ENCODE measurements at places on chromosomes 11 and 22.
A peak's percentile ranks its signal among the peaks of the same experiment; 100 is the strongest.

- DNase-seq = no peak
Measured at GRCh38 chr11:134736251-134736947, 324.4 kb upstream of the B3GAT1 start.

GRCh38 chr22:31346733-31347250, 646 bp upstream of the PATZ1 start:
- peak; percentile 45 for DNase-seq

DNA sequence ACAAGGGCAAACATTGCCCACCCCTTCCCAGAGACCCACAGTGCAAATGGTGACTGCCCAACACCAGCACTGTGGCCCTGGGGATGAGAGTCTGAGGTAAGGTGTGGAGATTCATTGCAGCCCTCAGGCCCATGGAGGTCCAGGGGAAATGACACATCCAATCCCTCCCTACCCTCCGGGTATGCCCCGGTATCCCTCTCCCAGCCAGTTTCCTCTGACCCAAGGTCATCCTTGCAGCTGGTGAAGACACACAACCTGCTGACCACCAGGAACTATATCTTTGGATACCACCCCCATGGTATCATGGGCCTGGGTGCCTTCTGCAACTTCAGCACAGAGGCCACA, 18.9 kb upstream of the UVRAG start:
- DNase-seq = no peak

GRCh38 chr22:17250380-17251082, 31.3 kb upstream of the ADA2 start:
- no peak for DNase-seq

GRCh38 chr11:106276859-106277436, 199.5 kb downstream of the AASDHPPT start:
- DNase-seq = no peak

DNA sequence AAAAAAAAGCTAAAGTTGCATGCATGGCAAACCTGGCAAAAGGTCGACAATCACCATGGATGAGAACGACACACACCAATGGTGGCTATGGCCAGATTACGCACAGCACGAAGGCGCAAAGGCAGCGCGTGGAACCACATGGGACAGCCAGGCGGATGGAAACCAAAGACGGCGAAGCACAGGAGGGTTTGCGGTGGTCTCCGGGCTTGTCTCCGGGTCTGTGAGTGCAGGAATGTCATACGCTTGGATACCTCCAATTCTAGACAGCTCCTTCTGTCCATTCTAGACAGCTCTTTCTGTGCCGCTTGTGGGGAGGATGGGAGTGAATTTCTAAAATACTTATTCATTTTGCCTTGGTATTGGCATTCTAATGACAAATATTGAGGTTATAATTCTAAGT, 685.4 kb downstream of the BRD1 start:
- DNase-seq = no peak

GRCh38 chr22:47476231-47476630, 713.8 kb downstream of the TBC1D22A start:
- no peak for DNase-seq

DNA sequence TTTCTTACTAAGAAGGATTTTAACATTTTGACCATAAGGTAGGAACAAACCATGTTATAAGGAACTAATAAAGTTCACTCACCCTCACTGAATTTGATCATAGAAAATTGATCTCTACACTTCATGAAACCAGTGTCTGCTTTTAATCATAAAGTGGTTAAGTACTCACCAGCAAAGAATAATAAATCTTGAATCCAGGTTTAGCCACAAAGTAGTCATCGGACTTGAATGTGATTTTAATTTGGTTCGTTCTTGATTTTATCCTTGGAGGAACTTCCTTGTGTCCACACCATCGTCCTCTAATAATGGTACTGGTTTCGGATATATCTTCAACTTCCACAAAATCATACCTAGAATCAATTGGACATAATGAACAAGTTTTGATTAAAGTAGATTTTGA, 40.5 kb upstream of the DDI1 start:
- DNase-seq = no peak

DNA sequence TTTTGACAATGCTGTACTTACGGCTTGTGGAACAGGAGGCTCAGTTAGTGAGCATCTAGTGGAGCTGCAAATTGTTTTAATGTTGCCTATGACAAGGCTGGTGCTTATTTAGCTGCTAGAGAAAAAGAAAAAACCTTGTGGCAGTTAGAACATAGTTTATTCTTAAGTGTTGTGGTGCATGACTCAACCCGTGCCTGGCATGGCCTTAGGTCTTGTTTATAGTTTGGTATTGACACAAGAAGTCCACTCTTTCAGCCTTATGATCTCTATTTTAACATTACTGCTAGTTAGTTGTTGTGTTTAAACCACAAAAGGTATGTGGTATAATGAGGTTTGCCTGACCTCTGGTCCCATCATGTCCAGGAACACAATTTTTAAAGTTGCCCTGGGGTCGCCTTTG, 744.6 kb downstream of the FAM181B start:
- DNase-seq = no peak

GRCh38 chr11:100716838-100717237, 29.8 kb downstream of the ARHGAP42 start:
- no peak for DNase-seq

DNA sequence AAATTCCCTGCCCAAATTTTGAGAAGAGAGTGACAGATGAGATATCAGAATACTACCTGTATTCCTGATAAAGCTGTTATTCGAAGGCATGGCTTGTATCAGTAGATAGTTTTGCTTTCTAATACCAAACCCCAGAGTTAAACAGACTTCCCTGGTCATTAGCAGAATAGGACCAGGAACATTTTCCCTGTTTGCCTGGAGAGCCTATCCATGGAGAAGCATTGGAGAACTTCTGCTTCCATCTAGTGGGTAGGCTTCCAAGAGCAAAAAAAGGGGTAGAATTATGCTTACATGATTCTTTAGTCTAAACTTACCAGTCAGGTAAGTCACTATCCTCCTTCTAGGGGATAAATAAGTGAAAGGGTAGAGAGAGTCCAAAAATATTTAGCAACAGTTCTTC, 14.2 kb downstream of the PDE3B start:
- DNase-seq = no peak

DNA sequence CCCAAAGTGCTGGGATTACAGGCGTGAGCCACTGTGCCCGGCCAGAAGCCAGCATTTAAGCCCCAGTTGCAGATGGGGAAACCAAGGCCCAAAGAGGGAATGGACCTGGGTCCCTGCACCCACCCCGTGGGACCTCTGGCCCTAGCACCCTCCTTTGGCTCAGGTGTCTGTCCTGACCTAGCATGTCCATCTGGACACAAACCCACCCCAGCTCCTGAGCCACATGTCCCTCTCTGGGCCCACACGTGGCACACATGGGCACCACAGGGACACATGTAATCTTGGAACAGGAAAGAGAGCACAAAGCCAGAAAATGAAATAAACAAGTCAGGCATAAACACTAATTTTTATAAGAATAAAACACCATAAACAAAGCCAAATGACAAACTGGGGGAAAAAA, 9.6 kb downstream of the GGT5 start:
- DNase-seq = no peak

DNA sequence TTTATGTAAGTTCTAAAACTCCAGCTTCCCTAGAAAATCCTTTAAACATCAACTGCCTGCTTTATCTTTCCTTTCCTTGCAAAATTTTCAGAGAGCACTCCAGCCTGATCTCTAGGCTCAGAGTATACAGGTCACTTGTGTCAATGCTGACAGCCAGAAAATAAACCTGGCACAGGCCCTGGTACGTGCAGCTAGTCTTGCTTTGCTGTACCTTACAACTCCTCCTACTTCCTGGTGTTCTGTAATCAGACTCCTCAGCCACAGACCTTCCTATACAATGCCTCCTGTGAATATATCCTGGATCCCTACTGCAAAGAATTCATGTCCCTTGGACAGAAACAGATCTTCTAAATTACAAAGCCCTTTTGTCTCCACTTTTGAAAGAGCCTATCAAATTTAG, 24.2 kb upstream of the TMEM123 start:
- DNase-seq = no peak

DNA sequence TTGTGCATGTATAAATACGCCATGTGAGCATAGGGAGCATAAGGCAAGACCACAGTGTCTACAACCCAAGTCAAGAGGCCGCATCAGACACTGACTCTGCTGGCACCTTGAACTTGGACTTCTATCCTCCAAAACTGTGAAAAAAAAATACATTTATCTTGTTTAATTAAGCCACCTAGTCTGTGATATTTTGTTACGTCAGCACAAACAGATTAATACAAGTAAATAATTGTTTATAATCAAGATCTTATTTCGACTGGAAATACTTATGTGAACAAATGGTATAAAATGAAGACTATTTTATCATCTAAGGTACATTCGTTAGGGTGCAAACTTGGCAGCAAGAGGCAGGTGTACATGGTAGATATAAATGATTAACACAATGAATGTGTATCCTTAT, 599.3 kb upstream of the LRRC4C start:
- no peak for DNase-seq

DNA sequence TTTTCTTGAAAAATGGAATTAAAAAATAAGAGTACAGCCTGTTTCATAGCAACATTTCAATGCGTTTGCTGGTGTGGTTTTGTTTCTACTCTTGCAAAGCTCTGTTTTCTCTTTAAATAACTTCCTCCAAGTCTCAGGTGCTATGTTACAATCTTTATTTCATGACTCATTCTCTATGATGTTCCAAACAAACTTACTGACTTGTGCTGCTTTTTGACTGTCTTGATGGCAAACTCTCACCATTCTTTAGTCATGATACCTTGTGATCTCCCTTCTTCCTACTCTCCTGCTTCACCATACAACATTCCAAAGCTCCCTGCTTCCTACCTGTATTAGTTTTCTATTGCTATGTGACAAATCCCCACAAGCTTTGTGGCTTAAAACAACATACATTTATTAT, 166.1 kb downstream of the C11orf91 start:
- DNase-seq = no peak

DNA sequence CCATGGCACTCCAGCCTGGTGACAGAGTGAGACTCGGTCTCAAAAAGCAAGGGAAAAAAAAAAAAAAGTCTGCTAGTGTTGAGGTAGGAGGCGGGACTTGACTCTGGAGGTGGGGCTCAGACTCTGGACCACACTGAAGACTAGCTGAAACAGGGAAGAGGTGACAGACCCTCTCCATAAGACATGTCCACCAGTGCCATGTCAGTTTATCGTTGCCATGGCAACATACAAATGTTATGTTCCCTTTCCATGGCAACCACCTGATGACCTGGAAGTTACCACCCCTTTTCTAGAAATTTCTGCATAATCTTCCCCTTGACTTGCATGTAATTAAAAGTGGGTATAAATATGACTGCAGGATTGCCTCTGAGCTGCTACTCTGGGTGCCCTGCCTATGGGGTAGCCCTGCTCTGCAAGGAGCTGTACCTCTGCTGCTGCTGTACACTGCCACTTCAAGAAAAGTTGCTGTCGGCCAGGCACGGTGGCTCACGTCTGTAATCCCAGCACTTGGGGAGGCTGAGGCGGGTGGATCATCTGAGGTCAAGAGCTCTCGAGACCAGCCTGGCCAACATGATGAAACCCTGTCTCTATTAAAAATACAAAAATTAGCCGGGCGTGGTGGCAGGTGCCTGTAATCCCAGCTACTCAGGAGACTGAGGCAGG, 55.1 kb downstream of the KIAA1671 start:
- no peak for DNase-seq

GRCh38 chr22:16131918-16132317, 442.1 kb downstream of the POTEH start:
- no peak for DNase-seq

GRCh38 chr11:67351275-67352005, 1.9 kb downstream of the POLD4 start:
- DNase-seq = peak; percentile 36

GRCh38 chr11:26974069-26974783, 19.7 kb upstream of the FIBIN start:
- no peak for DNase-seq

DNA sequence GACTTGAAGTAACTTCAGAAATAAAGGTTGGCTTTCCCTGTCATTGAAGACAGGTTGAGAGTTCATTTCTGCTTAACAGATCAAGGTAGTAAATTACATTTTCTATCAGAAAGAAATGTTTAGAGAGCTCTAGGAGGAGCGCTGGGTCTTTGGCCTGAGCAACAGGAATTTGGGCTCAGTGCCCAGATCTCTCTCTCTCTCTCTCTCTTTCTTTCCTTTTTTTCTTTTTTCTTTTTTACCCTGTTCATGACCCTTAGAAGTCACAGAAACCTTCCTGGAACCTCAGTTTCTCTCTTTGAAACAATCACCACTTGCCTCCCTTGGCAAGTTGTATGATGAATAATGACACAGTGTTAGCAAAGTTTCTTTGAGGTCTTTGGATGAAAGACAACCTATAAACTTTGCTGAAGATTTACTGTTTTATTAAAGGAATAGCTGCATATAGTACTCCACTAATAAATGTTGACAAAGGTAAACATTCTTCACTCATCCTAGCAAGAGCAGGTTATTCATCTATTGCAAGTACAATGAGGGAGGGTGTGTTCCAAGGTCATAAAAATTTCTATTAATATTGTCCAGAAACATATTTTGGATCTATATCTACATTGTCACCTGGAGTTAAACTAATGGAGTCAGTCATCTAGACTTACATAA, 35.5 kb upstream of the RASSF10 start:
- DNase-seq = no peak

DNA sequence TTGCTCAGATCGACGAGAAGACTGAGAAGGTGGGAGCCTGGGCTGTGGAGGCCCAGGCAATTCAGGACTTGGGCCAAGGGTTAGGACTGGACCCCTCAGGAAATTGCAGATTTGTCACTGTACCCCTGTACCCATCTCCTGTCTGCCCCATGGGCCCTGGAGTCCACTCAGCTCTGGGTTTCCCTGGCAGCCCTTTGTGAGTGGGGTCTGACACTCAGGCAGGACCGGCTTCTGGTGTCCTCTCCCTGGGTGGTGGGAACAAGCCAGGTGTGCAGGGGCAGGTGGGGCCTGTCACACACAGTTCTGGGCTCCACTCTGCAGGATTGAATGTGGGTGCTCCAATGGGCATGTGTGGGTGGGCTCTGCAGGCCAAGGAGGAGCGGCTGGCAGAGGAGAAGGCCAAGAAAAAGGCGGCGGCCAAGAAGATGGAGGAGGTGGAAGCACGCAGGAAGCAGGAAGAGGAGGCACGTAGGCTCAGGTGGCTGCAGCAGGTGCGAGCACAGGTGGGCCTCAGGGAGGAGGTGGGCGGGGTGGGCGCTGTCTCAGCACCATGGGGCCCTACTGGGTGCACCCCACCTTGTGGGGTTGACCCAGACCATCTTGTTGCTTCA, 21.6 kb downstream of the INCENP start:
- no peak for DNase-seq

DNA sequence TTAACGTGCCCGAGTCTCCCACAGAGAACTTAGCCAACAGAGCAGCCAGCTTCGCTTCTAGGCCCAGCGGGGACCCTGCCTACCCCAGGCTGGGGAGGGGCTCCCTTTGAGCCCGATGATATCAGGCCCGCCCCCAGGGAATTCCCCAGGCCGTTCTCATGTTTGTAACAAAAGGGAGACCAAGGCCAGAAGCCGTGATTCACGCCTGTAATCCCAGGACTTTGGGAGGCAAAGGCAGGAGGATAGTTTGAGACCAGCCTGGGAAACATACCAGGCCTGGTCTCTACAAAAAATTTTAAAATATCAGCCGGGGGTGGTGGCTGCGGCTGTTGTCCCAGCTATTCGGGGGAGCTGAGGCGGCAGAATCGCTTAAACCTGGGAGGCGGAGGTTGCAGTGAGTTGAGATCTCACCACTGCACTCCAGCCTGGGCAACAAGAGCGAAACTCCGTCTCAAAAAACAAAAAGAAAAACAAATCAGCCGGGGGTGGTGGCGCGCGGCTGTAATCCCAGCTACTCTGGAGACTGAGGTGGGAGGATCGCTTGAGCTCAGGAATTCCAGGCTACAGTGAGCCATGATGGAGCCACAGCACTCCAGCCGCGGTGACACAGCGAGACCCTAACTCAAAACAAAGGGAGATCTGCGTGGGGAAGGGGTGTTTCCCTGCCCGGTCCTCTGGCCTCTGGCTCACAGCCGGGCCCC, 1.7 kb downstream of the DRD4 start:
- no peak for DNase-seq
